ENCODE measurements at places on chromosomes 3 and 15. TPM values are rescaled to one million over a fixed set of nuclear protein-coding genes. Genes with fewer than 3 reads are reported as not detected.

Gene CAPN7
- 46.3 TPM for total RNA-seq

Gene SIDT1
- 0.11 TPM for total RNA-seq

Gene RBP2
- not detected for total RNA-seq

Gene SUCNR1
- total RNA-seq, result not detected

Gene USP50
- not detected for total RNA-seq

Gene SPTBN5
- total RNA-seq, result 1.1 TPM

Gene GCSAM
- total RNA-seq, result not detected

Gene ZNF501
- 1.3 TPM for total RNA-seq

Gene XCR1
- not detected for total RNA-seq

- DNase-seq, result peak; percentile 57
These were observed 73.8 kb upstream of the ZBED2 start for GRCh38 chr3:111668888-111669488.

- no peak for DNase-seq
These were observed 36.8 kb upstream of the TRH start for GRCh38 chr3:129937717-129938116.

GRCh38 chr15:74137537-74137894 is 7.1 kb downstream of the ISLR2 start:
- no peak for DNase-seq

DNA sequence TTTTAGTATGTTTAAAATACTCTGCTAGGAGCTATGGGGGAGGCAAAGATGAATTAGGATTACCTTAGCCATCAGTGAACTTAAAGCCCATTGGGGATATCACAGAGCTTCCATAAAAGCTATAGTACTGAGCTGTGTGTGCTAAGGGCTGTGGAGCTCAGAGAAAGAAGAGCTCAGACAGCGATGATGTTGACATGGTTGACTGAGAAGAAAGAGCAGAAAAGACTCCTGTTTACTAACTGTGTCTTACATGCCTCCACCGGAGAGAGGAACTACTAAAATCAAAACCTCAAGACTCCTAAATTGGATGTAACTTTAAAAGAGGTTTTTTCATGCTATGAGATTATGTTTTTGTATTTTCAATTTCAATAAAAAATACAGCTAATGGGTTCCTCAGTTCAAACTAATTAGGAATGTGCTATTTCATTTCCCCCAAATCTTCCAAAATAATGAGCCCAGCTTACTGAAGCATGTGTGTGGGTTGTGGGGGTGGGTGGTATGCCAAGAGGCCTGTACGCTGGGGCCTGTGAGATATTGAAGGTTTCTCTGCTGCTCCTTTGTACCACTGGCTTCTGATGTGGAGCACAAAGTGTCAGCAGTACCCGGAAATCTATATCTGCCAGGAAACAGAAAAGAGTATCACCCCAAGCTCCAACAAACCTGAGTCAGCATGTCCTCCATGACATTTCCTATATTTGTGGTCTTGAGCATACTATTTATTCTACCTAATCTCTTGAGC is 22.7 kb downstream of the DGKG start:
- no peak for DNase-seq

GRCh38 chr3:196740481-196741248 is 1.0 kb downstream of the PAK2 start:
- peak; percentile 46 for DNase-seq

DNA sequence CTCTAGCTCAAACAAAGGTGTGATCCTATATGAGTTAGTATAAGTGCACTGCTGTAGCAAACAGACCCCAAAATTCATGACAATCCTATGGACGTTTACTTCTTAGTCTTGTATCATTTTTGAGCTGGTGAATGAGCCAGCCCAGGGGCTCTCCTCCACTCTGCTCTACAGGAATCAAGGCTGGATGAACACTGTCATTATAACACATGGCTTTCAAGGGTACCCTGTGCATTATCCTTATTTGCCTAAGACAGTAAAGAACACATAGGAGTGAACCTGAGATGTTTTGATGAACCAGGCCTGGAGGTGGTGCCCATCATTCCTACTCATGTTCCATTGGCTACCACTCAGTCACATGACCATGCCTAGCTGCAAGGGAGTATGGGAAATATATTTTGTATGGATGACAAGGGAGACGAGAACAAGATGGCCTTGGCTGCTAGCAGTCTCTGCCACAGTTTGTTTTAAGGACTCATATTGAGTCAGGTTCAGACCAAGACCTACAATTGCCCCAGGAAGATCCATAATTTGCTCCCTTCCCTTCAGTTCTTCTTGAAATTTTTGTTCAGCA is 107.4 kb upstream of the HES1 start:
- no peak for DNase-seq

DNA sequence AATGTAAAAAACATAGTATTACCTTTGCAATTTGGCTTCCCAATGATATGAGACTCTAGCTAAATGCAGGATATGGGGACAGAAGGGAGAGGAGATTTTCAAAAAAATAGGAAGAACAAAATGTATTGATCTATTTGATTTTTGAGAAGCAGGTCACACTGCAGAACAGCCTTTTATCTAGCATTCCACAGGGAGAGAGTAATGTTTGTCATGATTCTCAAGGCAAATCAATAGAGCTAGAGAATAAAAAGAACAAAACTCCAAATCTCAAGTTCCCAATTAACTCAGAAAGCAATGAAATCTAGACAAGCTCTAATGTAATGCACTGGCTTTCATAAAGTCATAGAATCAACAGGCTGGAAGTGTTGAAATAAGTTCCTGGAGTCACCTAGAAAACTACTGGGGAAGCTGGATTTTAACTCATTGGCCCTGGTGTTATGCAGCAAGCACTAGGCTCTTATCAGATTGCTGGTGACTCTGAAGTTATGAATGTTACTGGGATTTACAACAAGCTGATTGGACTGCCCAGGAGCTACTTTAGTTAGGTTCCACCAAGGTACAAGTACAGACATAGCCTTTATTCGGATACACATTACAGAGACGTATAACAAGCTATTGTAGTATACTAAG is 442.8 kb downstream of the FGF12 start:
- no peak for DNase-seq

DNA sequence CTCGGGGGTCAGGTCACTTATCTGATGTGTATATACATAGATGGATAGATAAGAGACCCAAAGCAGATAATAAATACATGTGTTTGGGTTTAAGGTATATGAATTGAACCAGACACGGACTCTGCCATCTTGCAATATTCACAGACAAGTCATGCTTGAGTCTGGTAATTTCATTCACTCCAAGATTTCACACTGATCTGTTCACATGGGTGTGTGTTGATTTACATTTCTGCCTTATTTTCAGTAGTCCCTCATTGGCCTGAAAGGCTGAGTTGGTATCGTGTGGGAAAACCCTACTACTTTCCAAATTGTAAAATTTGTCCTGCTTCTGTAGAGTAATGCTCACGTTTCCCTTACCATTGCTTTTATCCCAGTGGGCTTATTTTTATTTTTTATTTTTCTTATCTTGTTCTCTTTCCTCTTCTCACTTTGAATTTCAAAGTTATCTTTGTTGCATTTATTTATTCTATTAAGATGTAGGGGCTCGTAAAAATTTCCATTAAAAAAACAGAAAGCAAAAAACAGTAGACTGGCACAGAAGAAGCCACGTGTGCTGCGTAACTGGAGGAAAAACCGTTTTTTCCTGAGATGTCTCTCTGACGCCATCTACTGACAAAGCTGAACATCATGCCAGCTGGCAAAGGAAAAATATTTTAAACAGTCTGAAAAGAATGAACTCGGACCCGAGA is 10.8 kb upstream of the MFSD1 start:
- DNase-seq, result peak; percentile 63

DNA sequence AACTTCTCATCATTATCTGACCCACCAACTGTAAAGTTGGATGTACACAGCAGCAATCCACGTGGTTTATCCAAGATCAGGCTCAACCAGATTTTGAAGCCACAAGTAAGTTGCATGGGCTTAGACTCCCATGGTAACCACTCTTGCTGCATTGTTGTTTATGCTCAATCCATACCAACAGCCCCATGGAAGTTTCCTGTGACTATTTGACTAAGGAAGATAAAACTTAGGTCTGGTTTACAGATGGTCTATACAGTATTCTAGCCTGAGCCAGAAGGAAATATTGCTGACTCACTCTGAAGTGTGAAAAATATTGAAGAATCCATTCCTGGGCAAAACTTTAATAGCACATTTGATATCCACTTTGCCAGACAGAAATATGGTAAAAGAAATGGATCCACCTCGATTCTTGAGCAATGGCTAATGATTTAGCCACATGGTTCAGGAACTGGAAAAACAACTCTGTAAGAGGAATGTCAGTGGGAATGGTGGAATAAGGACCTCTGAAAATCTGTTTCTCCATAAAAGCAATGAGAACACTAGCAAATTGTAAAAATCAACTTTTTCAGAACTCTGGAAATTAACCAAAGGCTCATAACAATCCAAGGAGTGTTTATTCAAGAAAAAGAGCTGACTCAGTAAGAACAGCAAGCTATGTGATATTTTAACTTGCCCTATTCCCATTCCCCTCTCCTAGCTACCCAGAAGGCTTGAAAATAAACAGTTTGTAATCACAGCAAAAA is 162.9 kb upstream of the STT3B start:
- DNase-seq, result no peak

DNA sequence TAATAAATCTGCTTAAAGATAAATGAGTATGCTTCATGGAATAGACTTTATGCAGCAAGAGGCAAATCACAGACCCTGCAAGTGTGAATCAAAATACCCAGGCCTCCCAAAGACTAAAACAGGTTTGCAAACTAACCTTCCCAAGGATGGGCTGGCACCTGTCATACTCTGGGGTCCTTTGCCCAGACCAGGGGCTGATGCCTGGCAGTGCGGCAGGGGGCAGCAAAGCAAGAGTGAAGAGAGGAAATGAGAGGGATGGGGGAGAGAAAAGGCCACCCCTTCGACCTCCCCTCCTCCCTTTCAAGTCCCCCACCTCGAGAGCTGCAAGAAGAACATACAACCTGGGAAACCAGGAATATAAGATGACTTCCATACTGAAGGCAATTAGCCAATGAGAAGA is 31.8 kb downstream of the XXYLT1 start:
- DNase-seq, result no peak

- DNase-seq, result no peak
These were observed 5.2 kb downstream of the ESYT3 start for GRCh38 chr3:138439646-138440045.
